Epithelial cell of prostate (primary cell): ENCODE measurements at places on chromosomes 4 and X.

- no peak for DNase-seq
Measured at GRCh38 chrX:151183912-151184565, 7.7 kb downstream of the GPR50 start.

DNA sequence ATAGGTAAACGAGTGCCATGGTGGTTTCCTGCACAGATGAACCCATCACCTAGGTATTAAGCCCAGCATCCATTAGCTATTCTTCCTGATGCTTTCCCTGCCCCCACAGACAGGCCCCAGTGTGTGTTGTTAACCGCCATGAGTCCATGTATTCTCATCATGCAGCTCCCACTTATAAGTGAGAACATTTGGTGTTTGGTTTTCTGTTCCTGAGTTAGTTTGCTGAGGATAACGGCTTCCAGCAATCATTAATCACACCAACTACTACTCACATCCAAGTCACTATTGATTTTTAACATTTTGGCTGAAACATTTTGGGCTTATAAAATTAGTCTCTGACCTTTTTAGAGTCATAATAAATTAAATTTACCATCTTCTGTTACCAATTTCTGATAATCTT is 205.3 kb downstream of the SPOCK3 start:
- DNase-seq: no peak

- DNase-seq: no peak
Measured at GRCh38 chr4:168722391-168722790, 225.5 kb downstream of the PALLD start.

- DNase-seq: no peak
Measured at GRCh38 chrX:149097786-149098185, 407.3 kb downstream of the IDS start.
